ENCODE measurements at places on chromosomes 7 and 10. TPM values are rescaled to one million over a fixed set of nuclear protein-coding genes. Genes with fewer than 3 reads are reported as not detected.

ADAM12 gene
- 9.0 TPM for total RNA-seq

- no peak for DNase-seq
Measured at GRCh38 chr10:21318540-21319167, 206.8 kb downstream of the SKIDA1 start.

DNA sequence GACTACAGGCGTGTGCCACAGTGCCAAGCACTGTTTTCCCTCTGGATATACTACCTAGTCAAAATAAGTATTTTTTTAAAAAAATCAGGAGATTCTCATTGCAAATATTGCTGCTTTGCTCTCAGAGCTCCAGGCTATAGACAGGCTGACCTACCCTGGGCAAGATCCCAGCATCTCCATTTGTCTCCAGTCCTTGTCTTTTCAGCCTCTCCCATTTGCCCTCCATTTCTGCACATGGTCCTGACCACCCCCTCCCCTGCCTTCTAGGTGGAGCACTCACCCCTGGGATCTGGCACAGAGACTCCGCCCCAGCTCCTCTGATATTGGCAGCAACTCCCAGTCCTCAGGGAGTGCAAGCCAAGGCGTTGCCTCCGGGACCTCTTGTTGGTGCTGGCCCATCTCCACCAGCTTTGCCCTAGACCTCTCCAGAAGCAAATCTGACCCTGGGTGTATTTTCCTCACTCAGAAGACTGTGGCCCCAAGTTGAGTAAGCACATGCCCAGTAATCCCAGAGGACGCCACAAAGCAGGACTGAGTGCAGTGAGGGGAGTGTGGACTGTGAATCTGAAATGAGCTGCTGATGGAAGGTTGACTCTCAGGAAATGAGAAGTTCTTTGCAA, 120.6 kb downstream of the MTPAP start:
- DNase-seq: no peak

DNA sequence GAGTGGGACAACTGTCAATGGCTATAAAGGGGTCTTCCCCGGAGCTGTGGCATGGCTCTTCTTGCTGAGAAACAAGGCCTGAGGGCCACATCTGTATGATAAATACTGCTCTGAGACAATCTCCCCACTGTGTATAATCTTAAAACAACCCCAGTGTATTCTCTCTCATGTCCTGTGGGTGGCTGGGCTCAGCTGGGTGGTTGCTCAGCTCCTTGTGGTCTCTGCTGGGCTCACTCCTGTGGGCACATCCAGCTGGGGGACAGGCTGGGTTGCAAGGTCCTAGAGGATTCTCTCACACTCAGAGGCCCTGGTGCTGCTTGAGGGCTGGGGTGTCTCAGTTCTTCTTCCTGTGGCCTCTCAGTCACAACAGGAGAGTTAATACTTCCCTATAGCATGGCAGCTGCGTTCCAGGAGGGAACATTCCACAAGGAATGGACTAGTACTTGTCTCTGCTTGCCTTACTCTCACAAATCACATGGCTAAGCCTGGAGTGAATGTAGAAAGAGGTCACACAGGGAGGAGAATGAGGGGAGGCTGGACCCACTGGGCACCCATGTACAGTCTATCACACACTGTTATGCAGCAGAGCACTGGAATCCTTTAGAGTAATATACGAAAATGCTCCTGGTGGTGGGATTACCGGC, 4.5 kb upstream of the EEPD1 start:
- DNase-seq: no peak

GRCh38 chr10:67790534-67791408, 47.2 kb downstream of the DNAJC12 start:
- DNase-seq: no peak

- no peak for DNase-seq
Measured at GRCh38 chr7:66748791-66749190, 8.3 kb downstream of the RABGEF1 start.

DNA sequence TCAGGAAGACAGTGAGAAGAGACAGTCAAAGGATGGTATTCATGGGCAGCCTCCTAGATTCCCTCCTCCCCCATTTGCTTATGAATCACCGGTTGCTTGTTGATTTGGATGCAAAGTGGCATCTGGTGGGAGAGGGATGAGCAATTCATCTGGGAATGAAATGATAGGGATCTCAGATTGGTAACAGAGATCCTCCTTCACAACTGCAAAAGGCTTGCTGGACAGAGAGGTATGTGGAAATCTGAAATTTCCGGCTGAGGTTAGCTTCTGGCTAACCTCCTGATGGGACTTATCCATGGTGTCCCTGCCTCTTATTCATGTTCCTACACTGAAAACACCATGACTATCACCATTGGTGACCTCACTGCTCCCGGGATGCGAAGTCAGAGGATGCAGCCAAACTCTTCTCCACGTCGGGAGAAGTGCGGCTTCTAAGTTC, 48.4 kb upstream of the PODXL start:
- no peak for DNase-seq

DNA sequence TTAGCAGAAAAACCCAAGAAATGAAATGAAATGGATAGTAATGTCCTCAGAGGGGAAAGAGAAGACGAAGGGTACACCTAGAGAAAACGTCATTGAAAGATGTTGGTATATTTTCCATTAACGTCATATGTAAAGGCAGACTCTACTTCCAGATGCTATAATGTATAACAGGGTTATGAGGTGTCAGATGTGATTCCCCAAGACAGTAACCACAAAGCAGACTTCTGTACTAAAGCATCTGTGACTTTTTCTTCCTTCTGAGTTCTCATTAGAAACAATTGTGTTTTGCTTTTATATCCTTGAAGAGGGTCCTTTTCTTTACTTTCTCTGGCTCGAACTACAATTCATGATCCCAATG, 37.4 kb downstream of the LRRC72 start:
- DNase-seq: no peak

DNA sequence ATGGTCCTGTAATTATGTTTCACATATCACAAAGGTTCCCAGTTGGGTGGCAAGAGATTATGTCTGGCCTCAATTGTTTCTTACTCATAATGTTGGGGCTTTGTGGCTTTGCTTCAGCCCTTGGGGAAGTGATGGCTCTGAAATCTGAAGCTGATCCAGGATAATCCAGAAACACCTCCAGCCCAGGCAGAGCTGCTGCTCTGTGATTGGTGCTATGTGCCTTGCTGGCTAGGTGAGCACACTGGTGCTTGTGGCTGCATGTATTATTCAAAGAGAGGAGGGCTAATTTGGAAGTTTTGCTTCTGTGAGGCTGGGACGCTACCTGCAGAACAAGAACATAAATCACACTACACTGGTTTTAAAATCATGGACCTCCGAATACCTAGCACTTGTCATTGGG, 346.6 kb upstream of the MGMT start:
- no peak for DNase-seq

DNA sequence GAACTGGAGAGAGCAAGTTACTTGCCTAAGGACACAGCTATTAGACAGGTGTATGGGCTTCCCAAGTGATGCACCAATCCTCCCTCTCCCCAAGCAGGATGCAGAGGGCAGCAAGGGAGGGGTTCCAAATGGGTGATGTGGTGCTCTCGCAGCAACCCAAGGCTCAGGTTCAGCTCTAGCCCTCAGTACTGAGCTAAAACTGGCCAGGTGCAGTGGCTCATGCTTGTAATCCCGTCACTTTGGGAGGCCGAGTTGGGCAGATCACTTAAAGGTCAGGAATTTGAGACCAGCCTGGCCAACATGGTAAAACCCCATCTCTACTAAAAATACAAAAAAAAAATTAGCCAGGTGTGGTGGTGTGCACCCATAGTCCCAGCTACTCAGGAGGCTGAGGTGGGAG, 40.7 kb downstream of the GPRIN2 start:
- no peak for DNase-seq

Data from endothelial cell (in vitro differentiated cells).